ENCODE measurements at places on chromosomes 2 and 18.

DNA sequence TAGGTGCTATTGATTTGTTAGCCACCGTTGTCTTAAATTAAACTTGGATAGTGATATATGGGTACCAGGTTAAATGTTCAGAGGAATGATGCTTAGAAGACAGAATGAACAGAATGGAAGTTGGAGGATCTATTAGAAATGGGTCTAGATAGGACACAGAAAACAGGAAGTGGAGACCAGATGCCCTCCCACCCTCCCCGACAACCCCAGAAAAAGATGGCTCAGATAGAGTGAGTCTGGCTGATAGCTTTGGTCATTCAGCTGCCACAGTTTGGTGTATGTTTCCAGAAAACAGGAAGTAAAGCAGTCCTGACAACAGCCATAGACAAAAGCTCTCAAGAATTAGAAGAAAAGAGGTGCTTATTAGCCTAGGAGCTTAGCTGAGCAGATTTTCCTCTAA is 71.5 kb upstream of the DSG1 start:
- DNase-seq: no peak

DNA sequence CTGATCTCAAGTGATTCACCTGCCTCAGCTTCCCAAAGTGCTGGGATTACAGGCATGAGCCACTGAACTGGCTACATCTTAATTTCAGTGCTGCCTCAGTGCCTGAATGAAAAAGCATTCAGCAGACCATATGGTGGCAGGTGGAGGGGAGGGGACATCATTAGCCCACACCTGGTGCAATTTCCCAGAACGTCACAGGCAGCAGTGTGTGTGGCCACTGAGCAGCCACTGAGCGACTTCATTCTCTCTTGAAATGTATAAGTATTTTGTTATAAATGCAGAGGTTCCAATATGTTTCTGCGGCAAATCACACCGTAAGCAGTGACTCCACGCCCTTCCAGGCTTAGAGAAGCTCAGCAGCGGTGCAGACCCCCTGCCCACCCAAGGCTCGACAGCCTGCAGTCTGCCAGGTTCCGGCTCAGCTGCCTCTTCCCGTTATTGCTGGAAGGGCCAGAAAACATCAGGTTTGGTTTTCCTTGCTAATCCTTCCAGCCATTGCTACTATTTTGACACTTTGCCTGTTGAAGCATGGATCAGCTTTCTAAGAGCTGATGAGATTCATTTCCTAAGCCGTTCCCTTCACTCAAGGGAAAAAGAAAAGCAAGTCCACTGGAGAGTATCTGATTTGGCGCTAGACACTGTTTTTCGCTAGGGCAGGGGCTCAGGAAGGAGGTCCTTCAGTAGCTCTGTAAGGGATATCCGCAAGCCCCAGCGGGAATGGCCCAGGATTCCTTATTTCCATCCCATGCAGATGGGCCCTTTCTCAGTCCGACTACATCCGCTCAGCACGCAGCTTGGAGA is 250.7 kb downstream of the VAPA start:
- no peak for DNase-seq

DNA sequence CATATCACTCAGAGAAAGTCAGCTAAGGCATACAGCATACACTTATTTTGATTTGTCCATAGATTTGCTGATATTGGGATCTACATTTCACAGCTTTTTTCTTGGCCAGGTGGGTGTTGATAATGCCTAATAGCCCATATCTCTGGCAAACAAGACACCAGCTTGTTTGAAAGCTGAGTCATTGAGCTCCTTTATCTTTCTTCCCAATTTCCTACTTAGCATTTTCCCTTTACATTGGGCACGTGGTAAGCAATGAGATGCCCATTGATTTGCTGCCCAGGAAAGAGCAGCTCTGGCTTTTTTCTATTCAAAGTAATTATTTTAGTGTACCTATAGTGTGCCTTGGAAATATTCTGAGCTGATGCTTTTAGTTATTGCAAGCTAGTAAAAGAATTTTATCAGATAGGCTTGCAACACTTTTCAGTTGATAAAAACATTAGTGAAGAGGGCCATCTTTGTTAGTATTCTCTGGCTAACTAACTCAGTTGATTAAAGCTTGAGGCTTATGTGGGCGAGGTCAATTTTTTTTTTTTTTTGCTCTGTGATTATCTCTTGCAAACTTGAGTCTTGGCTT is 79.6 kb downstream of the OSBPL6 start:
- no peak for DNase-seq

- no peak for DNase-seq
Measured at GRCh38 chr18:22241921-22242361, 72.6 kb downstream of the GATA6 start.
